ENCODE measurements at places on chromosomes 6 and 20. TPM values are rescaled to one million over a fixed set of nuclear protein-coding genes. Genes with fewer than 3 reads are reported as not detected.

DNA sequence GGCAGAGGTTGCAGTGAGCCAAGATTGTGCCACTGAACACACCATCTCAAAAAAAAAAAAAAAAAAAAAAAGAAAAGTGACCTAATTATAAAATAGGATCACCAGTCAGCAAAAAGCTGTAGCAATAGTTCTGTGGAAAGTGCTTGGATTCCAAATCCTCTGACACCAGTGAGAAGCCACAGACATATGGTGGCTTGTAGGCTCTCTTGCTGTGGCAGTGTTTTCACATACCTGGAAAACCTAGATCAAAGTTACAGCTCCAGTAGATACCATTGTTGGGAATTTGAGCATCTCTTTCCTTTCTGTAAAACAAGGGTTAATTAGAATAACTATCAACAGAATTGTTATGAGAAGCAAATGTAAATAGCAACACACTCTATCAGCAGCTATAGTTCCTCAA, 4.1 kb downstream of the CCDC170 start:
- peaks cover 7% of the 10 kb centered on the region for H3K27me3 ChIP-seq
- no peaks in the 10 kb centered on the region for H3K36me3 ChIP-seq
- H3K4me1 ChIP-seq = peaks cover 6% of the 10 kb centered on the region
- DNase-seq = no peak
- no peak overlapping the region for H3K4me3 ChIP-seq
- no peak overlapping the region for H3K27ac ChIP-seq

KIF25 gene
- total RNA-seq = not detected

SPAG4 gene
- 1.2 TPM for total RNA-seq

NKX2-4 gene
- total RNA-seq = not detected

ATXN1 gene
- 77.5 TPM for total RNA-seq

PERP gene
- total RNA-seq = 2.1 TPM

- H3K4me1 ChIP-seq = no peaks in the 10 kb centered on the region
- H3K36me3 ChIP-seq = no peaks in the 10 kb centered on the region
- no peak for DNase-seq
- no peak overlapping the region for H3K4me3 ChIP-seq
- no peak overlapping the region for H3K27ac ChIP-seq
Observed at GRCh38 chr20:38181207-38181801, 16.2 kb upstream of the TGM2 start.

- no peaks in the 10 kb centered on the region for H3K27me3 ChIP-seq
- no peaks in the 10 kb centered on the region for H3K4me1 ChIP-seq
- H3K36me3 ChIP-seq = no peaks in the 10 kb centered on the region
- H3K4me3 ChIP-seq = no peak overlapping the region
- no peak for DNase-seq
- H3K27ac ChIP-seq = no peak overlapping the region
Observed at GRCh38 chr20:54188132-54188849, 14.5 kb upstream of the CYP24A1 start.

MCHR2 gene
- total RNA-seq = not detected

- H3K27ac ChIP-seq = no peak overlapping the region
- peaks cover 17% of the 10 kb centered on the region for H3K4me1 ChIP-seq
- H3K4me3 ChIP-seq = no peak overlapping the region
- H3K27me3 ChIP-seq = no peaks in the 10 kb centered on the region
- no peak for DNase-seq
Observed at GRCh38 chr6:13419422-13420195, 67.8 kb downstream of the GFOD1 start.

- no peaks in the 10 kb centered on the region for H3K36me3 ChIP-seq
- H3K27ac ChIP-seq = no peak overlapping the region
- H3K4me1 ChIP-seq = no peaks in the 10 kb centered on the region
- no peak for DNase-seq
- no peaks in the 10 kb centered on the region for H3K27me3 ChIP-seq
Observed at GRCh38 chr6:138814179-138814834, 18.4 kb downstream of the ECT2L start.
